ENCODE measurements at places on chromosomes 11 and 22.

- DNase-seq: no peak
Measured at GRCh38 chr11:47225552-47226400, 11.0 kb downstream of the DDB2 start.

- no peak for DNase-seq
Measured at GRCh38 chr11:64358536-64358906, 441 bp upstream of the RPS6KA4 start.

DNA sequence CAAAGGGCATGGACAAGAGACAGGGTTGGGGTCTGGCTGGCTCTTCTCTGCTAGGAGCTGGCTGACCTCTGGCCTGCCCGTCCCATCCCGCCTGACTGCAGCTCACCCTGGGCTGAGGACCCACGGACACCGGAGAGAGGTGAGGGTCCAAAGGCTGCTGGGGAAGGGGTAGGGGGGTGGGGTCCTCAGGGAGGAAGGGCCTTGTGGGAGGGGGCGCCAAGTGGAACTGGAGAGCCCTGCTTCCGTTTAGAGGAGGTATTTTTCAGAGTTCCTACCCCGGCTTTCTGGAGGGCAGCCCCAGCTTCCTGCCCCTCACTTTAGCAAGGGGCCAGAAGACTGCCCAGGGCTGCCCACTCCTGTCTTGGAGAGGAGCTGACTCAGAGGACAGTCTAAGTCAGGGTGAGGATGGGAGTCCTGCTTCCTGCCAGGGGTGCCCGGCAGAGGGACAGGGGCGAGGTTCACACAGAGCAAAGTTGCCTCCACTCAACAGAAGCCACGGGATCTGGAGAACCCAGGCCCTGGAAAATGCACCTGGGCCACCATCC is 7.1 kb downstream of the LARGE2 start:
- no peak for DNase-seq

DNA sequence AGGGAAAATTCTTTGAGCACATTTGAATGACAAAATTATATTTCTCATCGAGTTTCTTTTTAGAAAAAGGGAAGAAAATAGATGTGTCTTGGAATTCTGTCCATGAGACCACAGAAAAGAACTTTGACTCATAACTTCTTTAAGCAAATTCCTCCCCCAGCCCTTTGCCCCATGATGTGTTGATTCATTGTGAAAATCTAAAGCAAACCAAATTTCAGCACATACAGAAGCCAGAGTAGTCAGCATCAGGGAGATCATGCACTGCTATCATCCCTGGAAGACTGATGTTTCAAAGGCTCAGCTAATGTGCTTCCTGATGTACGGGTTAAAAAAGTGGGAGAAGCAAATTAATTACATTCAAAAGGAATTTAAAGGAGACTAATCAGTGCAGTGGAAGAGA is 159.7 kb downstream of the FAT3 start:
- DNase-seq: no peak

GRCh38 chr11:45162916-45163879 is 16.8 kb downstream of the PRDM11 start:
- DNase-seq: no peak

GRCh38 chr22:43230971-43231723 is 44.2 kb upstream of the TTLL12 start:
- DNase-seq: peak; percentile 11

DNA sequence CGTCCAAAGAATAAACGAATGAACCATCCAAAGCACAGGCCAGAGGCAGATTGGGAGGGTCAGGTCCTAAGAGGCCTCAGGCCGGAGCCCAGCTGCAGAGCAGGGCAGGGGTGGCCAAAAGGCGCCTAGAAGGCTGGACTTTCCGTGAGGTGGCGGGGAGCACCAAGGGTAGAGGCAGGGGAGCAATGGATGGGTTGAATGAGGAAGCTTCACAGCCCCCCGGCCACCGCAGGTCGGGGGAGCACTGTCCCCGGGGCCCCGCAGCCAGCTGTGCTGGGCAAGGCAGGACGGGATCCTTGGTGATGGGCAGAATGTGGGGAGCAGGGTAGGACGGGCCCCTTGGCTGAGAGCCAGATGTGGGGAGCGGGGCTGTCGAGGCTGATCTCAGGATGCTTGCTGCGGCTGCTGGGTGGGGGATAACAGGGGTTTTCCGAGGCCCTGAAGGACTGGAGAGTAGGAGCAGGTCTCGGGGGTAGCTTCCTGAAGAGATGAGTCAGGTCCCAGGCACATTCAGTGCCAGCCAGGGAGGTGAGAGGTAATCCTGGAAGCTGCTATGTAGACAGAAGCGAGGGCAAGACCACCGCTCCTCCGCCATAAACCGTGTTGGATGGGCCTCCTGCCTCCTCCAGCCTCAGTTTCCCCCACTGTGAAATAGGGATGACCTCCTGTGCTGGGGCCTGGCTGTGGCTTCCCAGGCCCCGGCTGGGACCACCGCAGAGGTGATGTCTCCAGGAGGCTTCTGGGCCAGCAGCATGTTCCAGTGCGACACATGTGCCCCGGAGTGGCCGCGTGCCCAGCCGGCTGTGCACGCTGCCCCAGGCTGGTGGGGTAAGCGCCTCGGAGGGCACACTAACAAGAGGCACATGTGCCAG is 34.6 kb upstream of the KCNQ1OT1 start:
- no peak for DNase-seq
